CD4-positive, alpha-beta T cell treated with Interleukin-6 for 4 hours (primary cell): ENCODE measurements at places on chromosomes 2 and 18.

GRCh38 chr2:196433116-196433515 lies 206.4 kb upstream of the CCDC150 start:
- no peak for DNase-seq

DNA sequence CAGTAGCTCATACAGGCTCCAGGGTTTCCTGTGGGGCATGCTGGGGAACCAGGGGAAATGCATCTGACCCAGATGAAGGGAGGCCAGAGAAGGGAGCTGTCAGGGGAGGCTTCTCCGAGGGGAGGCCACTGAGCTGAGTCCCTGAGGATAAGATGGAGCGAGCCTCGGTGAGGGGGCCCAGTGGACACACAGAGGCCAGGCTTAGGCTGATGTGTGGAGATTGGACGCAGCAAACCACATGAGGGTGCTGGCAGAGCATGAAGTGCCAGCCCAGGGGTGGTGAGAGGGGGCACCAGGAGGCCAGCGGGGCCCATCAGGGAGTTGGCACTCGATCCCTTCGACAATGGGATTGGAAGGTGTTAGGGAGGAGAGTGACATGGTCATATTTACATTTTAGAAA lies 235.0 kb downstream of the KLHL29 start:
- no peak for DNase-seq

GRCh38 chr2:224319750-224320149 lies 82.2 kb downstream of the FAM124B start:
- DNase-seq = no peak

DNA sequence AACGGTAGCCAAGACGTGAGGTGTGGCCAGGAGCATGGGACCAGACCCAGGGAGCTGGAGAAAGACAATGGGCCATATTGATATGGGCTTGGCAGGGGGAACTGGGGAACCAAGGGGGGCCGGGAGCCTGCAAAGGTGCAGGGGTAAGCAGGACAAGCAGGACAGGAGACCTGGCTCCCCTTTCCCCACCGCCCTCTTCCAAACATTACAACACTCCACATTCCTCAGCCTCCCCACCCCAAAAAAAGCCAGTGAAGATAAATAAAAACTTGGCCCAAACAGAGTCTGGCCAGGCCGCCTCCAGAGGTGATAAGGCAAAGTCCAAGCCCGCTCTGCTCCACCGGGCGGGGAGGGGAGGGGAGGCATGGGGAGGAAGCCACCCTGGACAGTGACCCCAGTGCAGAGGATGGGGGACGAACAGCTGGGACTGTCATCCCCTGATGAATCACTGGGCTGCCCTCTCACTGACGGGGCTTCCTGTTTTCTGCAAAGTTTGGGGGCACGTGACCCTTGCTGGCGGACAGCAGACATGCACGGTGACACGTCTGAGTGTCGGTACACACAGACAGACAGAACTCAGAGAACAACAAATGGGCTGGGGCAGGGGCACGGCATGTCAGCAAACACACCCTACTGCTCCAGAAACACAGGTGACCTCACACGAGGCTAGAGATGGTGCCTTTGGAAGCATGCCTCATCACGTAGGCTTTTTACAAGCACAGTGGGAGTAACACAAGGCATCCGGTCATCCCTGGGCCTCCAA lies 100.2 kb downstream of the TNS1 start:
- peak; percentile 7 for DNase-seq

- DNase-seq = no peak
Measured at GRCh38 chr18:50857694-50858093, 21.2 kb upstream of the ME2 start.

GRCh38 chr2:50614056-50614455 lies 417.9 kb downstream of the NRXN1 start:
- DNase-seq = no peak

DNA sequence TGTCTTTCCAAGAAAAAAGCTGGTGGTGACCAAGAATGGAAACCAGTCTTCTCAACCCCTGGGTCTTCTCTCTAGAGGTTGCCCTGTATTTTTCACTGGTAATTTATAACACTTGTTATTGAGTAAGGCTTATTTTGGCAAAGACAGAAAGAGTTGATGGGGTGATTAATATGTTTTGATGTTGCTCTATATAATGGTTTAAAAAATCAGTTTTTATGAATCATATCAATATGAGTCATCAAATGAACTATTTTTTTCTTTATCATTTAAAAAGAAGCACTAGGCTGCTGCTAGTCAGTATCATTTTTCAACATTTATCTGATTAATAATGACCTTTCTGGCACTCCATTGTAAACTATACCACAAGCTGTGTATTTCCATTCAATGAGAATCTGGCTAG lies 1142.2 kb downstream of the LRP1B start:
- DNase-seq = no peak

DNA sequence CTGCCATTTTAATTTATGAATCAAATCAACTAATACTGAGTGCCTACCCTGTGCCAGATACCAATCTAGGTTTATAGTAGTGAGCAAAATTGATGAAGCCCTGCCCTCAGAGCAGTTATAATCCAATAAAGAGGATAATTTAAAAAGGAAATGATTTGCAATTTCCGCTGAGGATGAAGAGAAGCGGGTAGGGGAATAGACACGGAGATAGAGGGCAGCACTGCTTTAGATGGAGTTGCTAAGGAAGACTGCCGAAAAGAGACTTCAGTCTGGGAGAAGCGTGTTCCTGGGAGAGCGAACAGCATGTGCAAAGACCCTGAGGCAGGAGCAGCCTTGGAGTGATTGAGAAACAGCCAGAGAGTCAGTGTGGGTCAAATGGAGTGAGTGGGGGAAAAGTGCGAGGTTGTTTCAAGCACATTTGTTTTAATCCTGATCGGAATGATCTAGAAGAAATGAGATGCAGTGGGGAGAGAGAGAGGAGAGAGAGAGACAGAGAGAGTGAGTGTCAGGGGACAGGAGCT lies 12.4 kb downstream of the LAMA3 start:
- no peak for DNase-seq

DNA sequence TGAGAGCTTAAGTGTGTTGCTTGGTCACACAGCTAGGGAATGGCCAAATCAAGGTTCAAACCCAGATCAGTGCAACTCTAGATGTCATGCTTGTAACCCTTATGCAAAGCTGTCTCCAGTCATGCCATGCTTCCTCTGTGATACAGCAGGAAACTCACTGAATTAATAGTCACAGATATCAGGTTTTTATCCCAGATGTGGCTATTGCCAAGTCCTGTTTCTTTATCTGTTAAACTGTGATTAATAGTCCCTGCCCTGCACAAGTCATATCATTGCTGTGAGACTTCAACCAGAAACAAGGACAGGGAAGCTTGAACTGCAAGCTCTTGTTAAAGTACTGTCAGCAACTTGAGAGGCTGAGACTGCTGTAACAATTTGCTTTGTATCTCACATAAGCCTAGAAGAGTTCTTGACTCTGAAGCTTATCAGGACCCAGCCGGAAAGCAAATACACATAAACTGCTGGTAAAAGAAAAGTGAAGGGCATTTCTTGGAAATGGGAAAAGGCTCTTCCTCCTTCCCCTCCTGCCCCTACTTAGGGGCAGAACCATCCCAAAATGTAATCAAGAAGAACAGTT lies 609.0 kb downstream of the DCC start:
- DNase-seq = no peak

DNA sequence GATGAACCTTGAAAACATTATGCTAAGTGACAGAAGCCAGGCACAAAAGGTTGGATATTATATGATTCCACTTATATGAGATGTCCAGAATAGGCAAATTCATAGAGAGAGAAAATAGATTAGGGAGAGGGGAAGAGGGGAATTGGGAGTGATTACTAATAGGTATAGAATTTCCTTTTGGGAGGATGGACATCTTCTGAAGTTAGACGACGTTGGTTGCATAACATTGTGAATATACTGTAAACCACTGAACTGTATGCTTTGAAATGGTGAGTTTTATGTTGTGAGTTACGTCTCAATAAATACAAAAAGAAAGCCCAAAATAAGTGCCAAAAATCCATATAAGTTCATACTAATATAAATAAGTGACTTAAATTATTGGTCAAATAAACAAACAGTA lies 18.6 kb upstream of the CYP26B1 start:
- no peak for DNase-seq

- no peak for DNase-seq
Measured at GRCh38 chr18:34701911-34702310, 8.2 kb upstream of the DTNA start.

- no peak for DNase-seq
Measured at GRCh38 chr2:43759195-43759594, 14.6 kb upstream of the DYNC2LI1 start.

DNA sequence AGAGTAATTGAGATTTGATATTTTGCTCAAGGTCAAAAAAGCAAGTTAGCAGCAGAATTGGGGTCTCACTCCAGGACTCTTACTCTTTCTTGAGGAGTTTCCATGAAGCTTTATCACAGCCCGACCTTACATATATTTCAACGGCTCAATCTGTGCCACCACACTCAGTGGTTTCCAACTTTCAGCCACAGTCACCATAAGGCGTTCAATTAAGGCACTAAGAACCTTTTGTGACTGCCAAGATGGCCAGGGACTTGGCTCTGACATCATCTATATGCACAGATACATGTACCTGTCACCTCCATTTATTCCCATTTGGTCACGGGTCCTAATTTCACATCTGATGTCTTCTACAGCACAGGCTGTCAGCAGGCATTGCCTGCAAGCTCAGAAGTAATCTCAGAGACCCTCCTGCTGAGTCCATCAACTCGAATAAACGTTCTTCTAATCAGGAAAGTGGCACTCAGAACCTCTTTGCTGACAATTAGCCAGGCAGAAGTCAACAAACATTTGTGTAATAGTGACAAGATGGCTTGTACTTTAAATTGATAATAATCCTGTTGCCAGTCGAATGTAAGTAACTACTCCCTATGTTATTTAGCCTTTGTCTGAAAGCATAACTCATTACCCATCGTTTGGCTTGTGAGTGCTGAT lies 16.1 kb downstream of the DYTN start:
- DNase-seq = no peak

DNA sequence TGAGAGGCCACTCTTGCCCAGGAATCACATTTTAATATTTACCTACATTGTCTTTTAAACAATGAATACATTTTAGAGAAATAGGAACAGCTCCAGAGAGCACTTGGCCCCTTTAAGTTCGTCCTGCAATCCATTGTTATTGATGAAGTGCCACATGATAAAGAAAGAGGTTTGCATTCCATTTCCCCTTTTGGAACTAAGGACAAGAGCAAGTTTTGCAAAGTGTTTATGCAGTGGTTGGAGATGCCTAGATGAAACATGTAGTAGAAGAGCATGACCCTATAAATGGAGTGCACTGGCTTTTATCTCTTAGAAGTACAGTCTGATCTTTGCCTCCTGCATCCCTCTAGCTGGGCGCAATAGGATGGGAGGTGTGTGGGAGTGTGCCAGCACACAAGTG lies 118.7 kb upstream of the CNTNAP5 start:
- DNase-seq = no peak

- DNase-seq = no peak
Measured at GRCh38 chr2:162317861-162318327, 590 bp downstream of the IFIH1 start.

GRCh38 chr2:126994340-126994777 lies 95.7 kb downstream of the TEX51 start:
- no peak for DNase-seq
